ENCODE measurements at places on chromosomes 4 and X.

GRCh38 chrX:9088896-9089295 lies 55.0 kb upstream of the FAM9B start:
- DNase-seq: no peak

GRCh38 chrX:72201836-72202536 lies 20.4 kb downstream of the PIN4 start:
- DNase-seq: no peak

GRCh38 chr4:86940920-86941460 lies 6.2 kb downstream of the AFF1 start:
- no peak for DNase-seq

DNA sequence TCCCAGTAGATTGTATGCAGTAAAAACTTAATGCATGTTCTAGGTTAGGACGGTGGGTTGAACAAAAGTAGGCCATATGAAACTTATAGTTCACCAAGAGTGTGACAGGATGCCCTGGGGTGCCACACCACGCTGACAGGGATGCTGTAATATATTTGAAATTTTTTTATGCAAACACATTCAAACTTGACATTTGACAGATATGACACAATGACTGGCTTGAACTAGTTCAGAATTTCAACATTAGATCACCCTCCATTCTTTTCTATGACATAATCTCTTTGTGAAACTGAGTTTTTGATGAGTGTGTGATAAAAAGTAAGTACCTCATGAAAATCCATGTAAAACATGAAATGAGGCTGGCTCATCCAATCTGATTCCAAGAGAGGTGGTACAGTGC lies 198.4 kb downstream of the PALLD start:
- DNase-seq: no peak

- no peak for DNase-seq
Observed at GRCh38 chr4:142549248-142549647, 296.9 kb downstream of the INPP4B start.

- DNase-seq: no peak
Observed at GRCh38 chr4:87122252-87122651, 98.2 kb downstream of the KLHL8 start.

GRCh38 chr4:159027535-159027934 lies 75.3 kb upstream of the RAPGEF2 start:
- DNase-seq: no peak

DNA sequence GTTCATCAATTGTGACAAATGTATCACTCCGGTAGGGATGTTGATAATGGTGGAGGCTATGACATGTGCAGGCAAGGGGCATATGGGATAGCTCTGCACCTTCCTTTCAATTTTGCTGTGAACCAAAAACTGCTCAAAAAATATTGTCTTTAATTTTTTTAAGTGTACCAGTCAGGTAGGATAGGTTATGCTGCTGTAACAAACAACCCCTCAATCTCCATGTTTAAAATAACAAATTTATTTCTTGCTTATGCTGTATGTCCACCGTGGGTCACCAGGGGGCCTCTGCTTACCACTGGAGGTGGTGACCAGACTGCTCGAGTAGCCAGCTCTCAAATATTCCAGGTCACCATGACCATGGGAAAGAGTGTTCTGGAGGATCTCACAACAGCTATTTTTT lies 23.4 kb upstream of the MSX1 start:
- no peak for DNase-seq

DNA sequence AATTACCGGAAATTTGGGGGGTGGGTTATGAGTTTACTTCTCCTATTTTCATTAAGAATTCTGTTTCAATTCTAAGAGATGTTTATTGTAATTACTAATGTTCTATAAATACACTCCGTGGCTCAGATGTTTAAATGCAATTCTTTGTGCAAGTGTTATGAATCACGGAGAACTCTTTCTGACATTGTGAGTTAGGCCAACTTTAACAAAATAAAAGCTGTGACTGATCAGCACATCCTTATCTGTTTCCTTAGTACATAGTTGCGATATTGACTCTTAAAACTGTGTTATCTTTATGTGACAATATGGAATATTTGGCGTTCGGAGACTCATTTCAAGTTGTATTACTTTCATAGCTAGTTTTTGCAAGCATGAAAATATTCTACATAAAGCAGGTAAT lies 902 bp downstream of the KLHL4 start:
- no peak for DNase-seq

GRCh38 chr4:174089711-174090110 lies 193.8 kb downstream of the FBXO8 start:
- no peak for DNase-seq

GRCh38 chrX:123918106-123918721 lies 43.3 kb upstream of the STAG2 start:
- no peak for DNase-seq

GRCh38 chr4:184163813-184164212 lies 53.9 kb downstream of the ENPP6 start:
- no peak for DNase-seq

- DNase-seq: no peak
Observed at GRCh38 chr4:29276150-29276549, 1444.0 kb upstream of the PCDH7 start.

DNA sequence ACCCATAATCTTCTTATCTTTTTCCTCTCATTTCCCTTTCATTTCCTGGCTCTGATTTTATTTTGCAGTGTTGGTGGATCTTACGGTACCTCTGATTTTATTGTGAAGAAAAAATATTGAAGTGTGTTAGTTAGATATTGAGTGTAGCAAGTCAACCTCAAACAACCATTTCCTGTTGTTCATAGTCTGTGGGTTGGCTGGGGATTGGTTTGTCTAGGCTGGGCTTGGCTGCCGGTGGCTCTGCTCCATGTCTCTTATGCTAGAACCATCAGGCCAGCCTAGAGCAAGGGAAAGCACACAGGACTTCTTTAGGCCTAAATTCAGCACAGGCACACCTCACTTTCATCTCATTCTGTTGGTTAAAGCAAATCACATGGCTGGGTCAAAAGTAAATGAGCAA lies 383.1 kb upstream of the LCORL start:
- no peak for DNase-seq

DNA sequence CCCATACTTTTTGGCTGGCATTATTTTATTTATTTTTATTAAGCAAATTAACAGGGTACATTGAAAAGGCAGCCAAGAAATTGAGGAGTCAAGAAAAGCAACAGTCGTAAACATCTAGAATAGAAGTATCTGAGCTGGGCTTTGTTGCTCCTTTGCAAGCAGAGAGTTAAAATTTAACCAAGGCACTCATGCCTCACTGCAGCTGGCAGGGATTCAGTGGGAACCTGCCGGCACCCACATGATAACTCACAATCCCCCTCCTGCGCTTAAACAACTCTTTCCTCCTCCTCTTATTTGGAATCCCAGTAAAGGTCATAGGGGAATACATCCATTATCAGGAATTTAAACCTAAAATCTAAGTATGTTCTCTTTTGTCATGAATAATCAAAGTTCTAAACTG lies 115.5 kb downstream of the SOX3 start:
- no peak for DNase-seq

DNA sequence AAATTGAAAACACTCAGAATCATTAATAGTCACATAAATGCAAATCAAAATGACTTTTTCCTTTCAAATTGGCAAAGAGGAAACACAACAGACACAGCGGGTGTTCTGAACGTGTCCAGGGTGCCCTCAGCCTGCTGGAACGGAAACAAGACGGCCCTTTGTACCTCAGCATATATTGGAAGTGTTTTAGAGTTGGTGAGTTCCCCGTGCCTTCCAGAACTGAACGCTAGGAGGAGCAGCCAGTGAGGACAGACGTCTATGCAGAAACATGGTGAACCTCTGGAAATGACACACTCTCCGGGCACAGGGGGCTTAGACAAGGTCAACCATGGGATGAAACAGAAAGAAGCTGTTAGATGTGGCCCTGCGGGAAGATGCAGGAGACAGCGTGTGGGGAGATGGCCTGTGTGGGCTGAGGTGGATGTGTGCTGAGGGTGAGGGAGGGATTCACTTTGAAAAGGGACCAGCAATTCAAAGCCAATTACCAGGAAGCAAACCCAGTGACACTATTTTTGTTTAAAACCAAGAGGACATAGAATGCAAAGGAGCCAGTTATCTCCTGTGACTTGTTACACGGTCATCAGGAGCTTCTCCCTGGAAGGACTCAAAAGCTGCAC lies 40.4 kb downstream of the RNF212 start:
- peak; percentile 33 for DNase-seq

GRCh38 chr4:101500742-101501141 lies 153.4 kb upstream of the PPP3CA start:
- DNase-seq: no peak

DNA sequence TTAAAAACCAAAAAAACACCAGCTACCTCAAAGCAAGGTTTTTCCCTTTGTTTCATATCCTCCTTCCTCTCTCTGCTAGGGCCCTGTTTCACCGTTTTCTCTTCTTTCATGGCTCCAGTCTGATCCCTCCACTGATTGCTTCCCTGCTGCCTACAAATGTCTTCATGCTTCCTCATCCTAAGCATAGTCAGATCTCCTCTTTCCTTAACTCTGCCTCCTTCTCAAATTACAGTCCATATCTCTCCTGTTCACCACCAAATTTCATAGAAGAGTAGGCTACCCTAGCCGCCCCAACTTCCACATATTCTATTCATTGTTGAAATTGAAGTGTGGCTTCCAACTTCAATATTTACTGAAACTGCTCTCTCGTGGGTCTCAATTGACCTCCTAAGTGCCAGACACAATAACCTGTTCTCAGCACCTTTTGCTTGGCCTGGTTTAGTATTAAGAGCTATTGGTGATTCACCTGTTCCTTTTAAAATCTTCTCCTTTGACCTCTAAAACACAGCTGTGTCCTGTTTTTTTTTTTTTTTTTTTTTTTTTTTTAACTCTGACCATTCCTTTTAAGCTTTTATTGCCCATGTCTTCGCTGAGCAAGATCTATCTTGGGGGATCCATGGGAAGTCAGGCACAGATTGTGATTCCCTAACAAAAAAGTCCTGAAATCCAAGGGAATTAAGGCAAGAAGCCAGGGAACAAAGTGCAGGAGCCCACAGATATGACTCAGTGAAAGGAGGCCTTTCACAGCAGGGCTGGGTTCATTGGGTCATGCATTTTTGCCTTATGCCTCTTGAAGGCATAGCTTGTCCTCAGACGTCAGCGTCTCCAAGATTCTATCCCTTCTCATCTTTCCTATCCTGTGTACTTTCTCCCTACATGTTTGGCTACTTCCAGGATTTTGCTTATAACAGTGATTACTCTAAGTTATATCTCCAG lies 85.4 kb downstream of the RPS3A start:
- no peak for DNase-seq

DNA sequence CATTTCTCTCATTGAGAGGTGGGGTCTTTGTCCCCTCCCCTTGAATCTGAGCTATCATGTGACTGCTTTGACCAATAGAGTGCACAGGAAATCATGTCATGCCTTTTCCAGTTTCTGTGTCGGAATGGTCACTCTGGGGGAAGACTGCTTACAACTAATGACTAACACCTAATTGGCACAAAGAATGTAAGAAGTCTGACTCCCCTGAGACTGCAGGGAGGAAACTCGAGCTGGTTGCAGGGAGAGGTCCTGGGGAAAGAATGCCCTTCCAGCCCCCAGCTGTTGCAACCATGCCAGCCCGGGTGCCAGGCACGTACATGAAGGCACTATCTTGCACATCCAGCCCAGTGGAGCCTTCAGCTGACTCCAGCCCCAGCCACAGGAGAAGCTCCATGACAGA lies 254.2 kb downstream of the DHX15 start:
- DNase-seq: no peak

- DNase-seq: no peak
Observed at GRCh38 chr4:149164282-149164681, 651.4 kb downstream of the IQCM start.

DNA sequence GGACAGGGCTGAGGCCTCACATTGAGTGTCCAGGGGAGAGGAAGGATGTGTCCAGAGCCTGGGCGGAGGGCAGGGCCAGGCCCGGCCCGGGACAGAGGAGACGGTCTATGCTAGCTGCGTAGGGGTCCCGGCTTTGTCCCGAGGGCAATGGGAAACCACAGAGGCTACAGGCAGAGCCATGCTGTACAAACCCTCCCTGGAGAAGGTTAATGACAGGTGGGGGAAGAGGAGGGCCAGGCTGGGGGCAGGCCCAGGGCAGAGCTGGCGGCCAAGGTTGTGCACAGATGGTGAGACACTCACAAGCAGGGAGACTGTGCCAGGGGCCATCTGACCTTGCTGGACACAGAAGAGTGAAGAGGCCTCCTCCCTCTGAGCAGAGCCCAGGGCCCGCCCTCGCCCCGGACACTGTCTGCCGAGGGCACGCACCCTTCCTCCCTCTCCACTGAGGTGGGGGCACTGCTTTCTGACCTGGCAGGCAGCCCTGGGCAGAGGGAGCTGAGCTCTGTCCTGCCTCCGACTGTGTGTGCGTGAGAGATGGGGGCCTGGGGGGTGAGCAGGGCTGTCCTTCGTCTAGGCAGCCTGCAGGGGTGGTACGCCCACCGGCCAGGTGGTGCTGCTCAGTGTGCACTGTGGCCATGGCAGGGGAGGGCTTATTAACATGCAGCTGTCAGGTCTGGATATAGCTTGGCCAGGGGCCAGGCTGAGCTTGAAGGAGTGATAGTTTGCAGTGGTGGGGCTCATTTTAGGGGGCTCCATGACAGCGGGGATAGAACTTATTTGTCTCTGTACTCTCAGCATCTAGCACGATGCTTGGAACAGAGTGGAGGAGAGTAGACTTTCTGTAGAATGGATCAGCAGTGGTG lies 75.7 kb upstream of the LRPAP1 start:
- DNase-seq: no peak

- DNase-seq: no peak
Observed at GRCh38 chr4:136908122-136908521, 624.2 kb downstream of the PCDH18 start.

DNA sequence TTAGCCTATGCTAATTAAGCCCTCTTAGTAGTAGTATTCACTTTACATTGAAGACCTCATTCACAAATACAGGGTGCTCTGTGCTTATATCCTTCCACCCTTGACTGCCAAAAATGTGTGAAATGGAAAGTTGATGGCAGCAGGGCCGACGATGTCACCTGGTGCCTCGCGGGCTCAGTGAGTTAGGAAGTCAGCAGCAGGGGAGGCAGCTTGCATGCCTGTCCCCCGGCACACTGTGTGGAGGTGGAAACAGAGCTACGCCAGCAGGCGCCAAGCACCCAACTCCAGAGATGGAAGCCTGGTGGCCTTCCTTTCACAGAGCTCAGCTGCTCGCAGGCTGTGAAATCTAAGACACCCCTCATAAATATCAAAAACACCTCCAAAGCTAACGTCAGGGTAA lies 8.4 kb downstream of the MSL3 start:
- DNase-seq: no peak
